ENCODE measurements at places on chromosomes 11 and 22.

- H3K27ac ChIP-seq: no peak overlapping the region
- H3K36me3 ChIP-seq: peaks cover 2% of the 10 kb centered on the region
- no peaks in the 10 kb centered on the region for H3K4me1 ChIP-seq
Measured at GRCh38 chr11:17840101-17840548, 105.5 kb downstream of the KCNC1 start.

DNA sequence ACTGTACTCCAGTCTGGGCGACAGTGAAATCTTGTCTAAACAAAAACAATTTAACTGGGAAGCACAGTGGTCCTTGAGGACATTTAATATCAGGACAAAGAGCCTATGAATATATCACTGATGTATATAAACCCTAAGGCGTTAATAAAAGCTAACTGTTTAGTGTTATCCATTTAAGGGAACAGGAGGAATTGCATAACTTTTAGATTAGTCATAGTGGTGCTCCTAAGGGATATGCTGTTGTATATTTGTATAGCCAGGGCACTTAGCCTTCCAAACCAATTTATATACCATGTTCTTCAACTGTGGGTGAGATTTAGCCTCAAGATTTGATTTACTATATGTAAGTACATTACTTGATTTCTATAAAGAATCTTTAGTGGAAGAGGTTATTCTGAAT is 3.0 kb upstream of the CHEK1 start:
- H3K4me3 ChIP-seq: no peak overlapping the region
- no peak overlapping the region for H3K27ac ChIP-seq
- H3K27me3 ChIP-seq: no peaks in the 10 kb centered on the region

GRCh38 chr22:35605369-35605680 is 11.8 kb downstream of the MB start:
- no peak for DNase-seq
- H3K36me3 ChIP-seq: no peaks in the 10 kb centered on the region
- peaks cover 28% of the 10 kb centered on the region for H3K27me3 ChIP-seq
- peaks cover 19% of the 10 kb centered on the region for H3K4me1 ChIP-seq
- no peak overlapping the region for H3K27ac ChIP-seq
- no peak overlapping the region for H3K4me3 ChIP-seq

DNA sequence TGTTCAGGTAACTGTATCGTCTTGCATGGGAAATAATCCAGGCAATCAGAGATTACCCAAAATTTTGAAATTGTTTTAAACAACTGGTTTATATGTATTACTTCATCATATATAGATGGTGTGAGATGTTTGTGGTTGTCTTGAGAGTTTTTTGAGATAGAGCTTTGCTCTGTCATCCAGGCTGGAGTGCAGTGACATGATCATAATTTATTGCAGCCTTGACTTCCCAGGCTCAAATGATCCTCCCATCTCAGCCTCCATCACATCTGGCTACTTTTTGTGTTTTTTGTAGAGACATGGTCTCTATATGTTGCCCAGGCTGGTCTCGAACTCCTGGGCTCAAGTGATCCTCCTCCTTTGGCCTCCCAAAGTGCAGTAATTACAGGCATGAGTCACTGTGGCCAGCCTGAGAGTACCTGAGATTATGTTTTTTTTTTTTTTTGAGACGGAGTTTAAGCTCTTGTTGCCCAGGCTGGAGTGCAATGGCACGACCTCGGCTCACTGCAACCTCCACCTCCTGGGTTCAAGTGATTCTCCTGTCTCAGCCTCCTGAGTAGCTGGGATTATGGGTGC is 11.5 kb downstream of the CTNND1 start:
- H3K4me1 ChIP-seq: peaks cover 4% of the 10 kb centered on the region
- H3K27me3 ChIP-seq: no peaks in the 10 kb centered on the region

DNA sequence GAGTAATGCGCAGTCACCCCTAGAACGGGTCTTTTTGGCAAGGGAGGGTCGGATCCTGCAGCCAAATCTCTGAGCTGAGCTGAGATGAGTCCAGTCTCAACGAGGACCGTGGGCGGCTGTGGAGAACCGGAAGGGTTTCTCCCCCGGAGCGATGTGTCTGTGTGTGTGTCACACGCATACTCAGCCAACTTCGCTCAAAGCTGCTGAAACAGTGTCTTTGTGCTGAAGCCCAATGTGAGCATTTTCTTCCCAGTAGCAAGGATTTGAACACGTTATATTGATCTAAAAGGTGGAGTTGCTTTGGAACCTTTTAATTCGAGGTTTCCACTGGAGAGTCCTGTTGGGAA is 1.4 kb upstream of the CELSR1 start:
- H3K27me3 ChIP-seq: peaks cover 41% of the 10 kb centered on the region
- DNase-seq: peak; percentile 37
- H3K27ac ChIP-seq: no peak overlapping the region
- H3K36me3 ChIP-seq: no peaks in the 10 kb centered on the region

- no peaks in the 10 kb centered on the region for H3K27me3 ChIP-seq
- no peak for DNase-seq
Measured at GRCh38 chr22:41870786-41871185, 37.9 kb downstream of the SREBF2 start.

DNA sequence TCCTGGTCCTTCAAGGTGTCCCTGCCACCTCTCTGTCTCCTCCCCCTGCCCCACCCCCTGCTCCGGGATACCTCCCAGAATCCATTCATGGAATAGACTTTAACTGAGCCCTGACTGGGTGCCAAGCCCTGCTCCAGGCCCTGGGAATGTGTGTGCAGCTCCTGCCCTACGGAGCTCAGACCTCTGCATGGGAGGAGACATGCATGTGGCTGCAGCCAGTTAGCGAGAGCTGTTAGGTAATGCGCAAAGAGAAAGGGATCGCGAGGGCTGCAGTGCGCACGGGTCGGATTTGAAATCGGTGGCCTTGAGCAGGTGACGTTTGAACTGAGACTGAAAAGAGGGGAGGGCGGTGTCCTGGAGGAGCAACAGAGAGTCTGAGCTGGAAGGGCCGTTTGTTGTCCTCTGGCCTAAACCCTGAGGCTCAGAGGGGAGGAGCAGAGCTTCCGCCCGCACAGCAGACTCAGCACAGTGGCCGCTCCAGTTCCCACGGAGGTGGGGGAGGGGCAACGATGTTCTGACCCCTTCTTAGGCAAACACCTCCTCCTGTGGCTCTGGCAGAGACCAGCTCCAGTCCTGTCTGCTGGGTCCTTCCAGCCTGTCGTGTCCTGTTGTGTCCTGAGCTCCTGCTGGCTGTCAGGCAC is 19.8 kb upstream of the LRRC10B start:
- no peak for DNase-seq
- no peaks in the 10 kb centered on the region for H3K36me3 ChIP-seq
- no peak overlapping the region for H3K27ac ChIP-seq
- H3K4me3 ChIP-seq: no peak overlapping the region
- no peaks in the 10 kb centered on the region for H3K27me3 ChIP-seq
- no peaks in the 10 kb centered on the region for H3K4me1 ChIP-seq

DNA sequence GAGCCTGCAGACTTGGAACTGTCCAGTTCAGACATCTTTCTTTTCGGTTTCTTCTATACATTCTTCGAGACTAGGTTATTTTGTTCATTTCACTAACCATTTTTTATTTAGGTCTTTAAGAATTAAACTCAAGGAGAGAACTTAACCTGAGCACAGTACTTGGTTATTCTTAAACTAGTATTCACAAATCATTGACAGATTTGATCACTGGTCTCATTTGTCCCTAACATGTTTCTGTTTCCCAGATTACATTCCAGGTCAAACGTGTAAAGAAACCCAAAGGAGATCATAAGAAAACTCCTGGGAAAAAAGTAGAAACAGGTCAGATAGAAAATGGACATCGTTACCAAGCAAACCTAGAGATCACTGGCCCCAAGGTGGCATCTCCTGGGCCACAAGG is 85.1 kb downstream of the TTC17 start:
- H3K4me3 ChIP-seq: no peak overlapping the region
- peaks cover 13% of the 10 kb centered on the region for H3K4me1 ChIP-seq
- H3K27ac ChIP-seq: no peak overlapping the region
- no peaks in the 10 kb centered on the region for H3K27me3 ChIP-seq
- DNase-seq: no peak
- peaks cover 61% of the 10 kb centered on the region for H3K36me3 ChIP-seq

All from activated naive CD8-positive, alpha-beta T cell treated with anti-CD3 and anti-CD28 coated beads, Interleukin-2, amount 50 U/mL, for 24 hours (primary cell).